Effector memory CD4-positive, alpha-beta T cell (primary cell): ENCODE measurements at places on chromosomes 1 and 21.

DNA sequence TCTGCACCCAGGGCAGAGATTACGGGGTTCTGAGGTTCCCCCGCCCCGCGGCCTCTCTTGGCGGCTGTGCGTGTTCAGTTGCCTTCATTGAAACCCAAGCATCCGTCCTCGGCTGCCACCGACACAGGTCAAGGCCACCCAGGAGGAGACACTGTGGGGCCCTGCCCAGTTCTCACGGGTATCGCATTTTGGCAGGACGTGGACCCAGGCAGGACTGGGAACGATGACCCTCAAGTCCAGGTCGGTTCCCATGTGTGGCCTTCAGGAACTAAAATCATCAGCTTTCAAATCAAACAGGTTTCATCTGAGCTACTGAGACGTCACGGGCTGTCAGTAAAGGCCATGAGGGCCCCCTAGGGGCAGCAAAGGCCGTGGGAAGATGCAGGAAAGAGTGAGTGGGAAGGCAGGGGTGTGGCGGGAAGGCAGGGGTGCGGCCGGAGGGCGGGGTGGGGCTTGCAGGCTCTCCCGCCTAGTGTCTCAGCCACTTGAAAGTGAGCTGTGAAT lies 7.0 kb upstream of the C1orf174 start:
- no peak for DNase-seq

DNA sequence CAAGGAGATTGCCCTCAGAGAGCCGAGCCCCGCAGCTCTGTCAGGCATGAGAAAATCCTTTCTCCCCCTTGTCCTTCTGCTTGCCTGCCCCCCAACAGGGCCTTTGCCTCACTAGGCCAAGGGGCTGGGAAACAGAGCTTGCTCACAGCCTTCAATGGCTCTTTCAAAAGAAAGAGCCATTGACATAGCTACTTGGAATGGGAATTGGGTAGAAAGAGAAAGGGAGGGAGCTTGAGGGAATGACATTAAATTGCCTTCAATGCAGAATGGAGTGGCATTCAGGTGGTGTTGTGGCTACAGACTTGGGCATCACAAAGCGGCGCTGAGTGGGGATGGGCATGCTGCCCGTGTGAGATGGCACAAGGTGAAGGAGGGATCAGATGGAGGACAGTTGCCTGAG lies 13.2 kb downstream of the SYT11 start:
- DNase-seq: no peak

DNA sequence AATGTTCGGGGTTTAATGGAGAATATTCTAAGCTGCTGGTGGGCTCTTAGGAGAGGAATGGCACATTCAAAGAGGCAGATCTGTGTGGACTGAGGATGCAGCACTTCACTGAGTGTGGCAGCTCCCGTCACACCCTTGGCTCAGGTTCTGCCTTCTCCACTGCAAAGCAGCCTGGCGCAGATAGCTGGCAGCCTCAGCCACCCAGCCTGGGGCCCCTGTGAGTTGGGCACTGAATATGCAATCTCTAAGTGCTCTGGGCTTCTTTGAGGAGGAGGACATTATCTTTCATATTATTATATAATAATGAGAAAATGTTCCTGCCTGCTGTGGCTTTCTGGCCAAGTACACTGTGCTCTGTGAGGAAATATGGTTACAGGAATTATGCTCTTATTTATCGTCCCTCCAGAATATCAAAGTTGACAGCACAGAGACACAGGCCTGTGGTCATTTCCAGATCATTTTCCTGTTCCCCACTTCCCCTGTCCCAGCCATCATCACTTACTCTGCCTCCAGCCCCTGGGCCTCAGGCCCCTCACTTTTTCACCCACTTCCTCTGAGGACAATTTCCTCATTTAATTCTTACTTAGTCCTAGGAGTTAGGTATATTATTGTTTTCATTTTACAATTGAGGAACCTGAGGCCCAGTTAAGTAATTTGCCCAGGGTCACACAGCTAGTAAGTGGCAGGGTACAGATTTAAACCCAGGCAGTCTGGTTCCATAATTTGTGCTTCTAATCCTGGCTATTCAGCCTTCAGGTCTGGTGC lies 53.6 kb downstream of the MAB21L3 start:
- DNase-seq: no peak

DNA sequence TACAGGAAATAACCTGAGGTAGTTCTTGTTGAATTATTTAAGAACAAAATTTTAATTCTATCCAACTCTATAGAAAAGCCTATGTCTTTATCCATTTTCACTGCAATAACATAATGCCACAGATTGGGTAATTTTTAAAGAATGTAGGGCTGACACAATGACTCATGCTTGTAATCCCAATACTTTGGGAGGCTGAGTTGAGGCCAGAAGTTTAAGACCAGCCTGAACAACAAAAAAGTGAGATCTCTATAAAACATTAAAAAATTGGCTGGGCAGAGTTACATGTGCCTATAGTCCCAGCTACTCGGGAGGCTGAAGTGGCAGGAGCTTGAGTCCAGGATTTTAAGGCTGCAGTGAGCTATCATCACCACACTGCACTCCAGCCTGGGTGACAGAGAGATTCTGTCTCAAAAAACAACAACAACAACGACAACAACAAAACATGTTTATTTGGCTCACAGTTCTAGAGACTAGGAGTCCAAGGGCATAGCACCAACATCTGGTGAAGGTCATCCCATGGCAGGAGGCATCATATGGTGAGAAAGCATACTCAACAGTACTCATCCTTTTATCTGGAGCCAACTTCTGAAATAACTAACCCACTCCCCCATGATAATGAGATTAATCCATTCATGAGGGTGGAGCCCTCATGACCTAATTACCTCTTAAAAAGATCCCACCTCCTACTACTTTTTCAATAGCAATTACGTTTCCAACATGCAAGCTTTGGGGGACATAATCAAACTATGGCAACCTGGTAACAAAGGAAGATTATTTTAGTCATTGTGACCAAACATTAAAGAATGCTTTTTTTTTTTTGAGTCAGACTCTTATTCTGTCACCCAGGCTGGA lies 59.6 kb downstream of the ABL2 start:
- no peak for DNase-seq

DNA sequence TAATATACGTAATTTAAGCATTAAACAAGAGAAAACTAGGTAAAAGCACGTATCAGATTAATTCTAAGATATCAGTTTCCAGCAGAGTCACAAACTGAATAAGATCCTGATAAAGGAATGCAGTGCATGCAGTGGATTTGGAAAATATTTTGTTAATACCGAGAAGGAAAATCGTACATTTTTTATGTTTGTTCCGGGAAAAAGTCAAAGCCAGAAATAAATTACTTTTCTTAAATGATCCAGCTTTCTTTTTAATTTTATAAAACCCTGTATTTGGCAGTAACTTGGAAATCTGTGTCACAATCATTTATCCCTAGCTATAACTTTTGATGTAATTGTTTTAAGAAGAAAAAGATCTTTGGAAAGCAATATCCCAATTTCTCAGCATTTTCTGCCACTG lies 955 bp downstream of the PALMD start:
- DNase-seq: no peak

- DNase-seq: no peak
Measured at GRCh38 chr1:29830383-29830782, 594.1 kb downstream of the PTPRU start.

- DNase-seq: no peak
Measured at GRCh38 chr1:109250454-109251276, 1.3 kb downstream of the CELSR2 start.

DNA sequence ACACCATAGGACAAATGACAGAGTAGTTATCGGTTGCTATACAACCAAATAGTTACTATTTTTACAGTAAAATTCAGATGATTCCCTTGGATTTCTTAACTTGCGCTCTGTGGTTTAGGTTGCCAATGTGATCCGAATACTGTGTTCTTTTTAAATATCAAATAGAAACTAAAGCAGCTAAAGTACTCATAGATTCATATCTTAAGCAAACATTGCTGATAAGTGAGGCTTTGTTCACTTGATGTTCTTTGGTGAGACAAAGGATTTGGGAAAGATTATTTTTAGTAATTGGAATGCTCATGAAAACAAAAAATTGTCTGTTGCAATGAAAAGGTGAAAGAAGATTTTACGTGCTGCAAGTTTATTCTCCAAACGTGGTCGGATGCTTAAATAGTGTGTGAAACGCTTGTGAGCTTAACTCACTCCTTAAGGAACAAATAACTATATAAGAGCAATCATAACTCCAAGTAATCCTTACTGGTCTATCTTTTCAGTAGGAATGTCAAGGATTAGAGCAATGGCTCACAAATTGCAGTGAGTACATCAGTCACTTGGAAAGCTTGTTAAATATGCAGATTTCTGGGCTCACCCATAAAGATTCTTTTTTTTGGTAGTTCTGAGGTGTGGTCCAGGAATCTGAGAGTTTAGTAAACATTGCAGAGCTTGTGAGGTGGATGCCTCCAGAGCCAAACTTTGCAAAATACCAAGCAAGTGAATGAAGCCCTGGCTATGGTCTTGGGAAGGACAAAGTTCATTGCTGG lies 31.8 kb upstream of the PDC start:
- DNase-seq: no peak

DNA sequence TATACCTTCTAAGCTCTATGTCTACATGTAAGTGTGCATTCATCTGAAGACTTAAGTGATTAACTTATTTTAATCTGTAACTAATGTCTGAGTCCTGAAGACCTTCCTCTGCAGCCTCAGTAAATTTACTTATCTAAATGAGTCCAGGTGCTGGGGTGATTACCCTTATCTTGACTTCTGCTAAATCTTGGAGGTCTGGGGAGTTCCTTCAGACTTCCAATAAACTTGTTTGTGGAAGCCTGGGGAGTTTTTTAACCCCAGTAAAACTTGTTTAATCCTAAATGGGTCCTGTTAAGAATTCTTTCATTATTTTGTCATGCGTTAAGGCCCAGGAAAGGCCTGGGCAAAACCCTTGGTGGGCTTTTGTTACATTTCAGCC lies 37.0 kb downstream of the RSPH1 start:
- no peak for DNase-seq

DNA sequence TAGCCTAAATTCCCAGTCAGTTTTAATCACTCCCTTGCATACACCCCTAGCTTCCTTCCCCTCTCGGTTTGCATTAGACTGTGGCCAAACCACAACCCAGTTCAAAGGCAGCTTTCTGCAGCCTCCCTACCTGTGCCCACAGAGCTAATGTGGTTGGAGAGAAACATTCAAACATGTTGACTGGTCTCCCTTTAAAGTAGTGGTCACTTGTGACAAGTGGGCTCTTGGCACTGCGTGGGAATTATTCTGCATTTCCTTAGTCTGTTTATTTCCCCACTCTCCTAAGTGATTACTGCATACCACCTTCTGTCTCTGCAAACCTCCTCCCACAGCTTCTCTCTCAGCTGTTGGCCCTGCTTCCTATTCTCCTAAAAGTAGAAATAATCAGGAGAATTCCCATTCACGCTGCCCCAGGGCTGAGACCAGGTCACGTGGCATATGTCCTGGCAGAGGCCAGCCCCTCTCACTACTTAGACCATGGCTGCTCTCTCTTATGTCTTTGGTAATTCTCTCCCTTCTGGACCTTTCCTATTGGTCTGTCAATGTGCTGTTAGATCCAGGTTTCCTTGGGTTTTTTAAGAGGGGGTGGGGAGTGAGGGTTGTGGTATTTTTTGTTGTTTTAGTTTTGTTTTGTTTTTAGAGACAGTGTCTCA lies 38.4 kb upstream of the CD101 start:
- DNase-seq: no peak

DNA sequence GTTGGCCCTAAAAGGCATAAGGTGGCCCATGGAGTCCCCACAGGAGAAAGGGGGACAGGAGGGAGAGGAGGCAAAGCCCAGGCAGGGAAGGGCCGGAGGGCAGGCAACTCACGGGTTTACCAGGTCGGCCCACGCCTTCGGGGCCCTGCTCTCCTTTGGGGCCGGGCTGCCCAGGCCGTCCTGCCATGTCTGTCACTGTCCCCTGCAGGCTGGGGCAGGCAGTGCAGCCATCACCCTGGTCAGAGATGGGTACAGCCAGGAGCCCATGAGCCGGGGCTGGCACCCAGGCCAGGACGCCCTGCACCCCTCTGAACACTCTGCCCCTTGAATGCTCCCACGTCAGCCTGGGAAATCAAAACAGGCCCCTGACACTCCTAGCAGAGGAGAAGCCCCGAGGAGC lies 19.8 kb downstream of the COL16A1 start:
- no peak for DNase-seq

DNA sequence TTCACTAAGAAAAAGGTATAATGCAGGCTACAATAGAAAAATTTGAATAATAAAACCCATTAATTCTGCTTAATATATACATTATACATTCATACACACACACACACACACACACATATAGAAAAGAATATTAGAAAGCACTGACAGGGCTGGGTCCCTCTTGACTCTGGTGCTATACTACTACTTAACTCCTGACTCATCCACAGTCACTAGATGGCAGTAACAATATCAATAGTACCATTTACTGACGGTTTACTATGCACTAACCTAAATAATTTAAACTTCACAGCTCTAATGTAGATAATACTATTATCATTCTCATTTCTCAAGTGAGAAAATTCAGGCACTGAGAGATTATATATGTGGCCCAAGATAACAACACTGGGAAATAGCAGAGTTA lies 87.5 kb downstream of the COP1 start:
- no peak for DNase-seq

DNA sequence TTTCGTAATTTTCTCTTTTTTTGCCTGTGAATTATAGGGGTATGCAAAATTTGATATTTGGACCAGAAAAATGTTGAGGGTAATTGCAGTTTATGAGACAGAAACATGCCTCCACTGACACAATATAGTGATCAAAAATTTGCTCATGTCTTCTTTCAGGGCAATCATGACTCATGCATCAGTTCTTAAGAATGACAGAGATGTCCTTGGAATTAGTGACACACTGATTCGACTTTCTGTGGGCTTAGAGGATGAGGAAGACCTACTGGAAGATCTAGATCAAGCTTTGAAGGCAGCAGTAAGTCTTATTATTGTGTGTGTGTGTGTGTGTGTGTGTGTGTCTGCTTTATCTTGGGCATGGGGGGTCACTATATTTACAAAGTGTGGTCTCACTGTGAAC lies 27.5 kb downstream of the CTH start:
- DNase-seq: no peak

- DNase-seq: no peak
Measured at GRCh38 chr1:65890201-65890843, 97.6 kb downstream of the PDE4B start.

DNA sequence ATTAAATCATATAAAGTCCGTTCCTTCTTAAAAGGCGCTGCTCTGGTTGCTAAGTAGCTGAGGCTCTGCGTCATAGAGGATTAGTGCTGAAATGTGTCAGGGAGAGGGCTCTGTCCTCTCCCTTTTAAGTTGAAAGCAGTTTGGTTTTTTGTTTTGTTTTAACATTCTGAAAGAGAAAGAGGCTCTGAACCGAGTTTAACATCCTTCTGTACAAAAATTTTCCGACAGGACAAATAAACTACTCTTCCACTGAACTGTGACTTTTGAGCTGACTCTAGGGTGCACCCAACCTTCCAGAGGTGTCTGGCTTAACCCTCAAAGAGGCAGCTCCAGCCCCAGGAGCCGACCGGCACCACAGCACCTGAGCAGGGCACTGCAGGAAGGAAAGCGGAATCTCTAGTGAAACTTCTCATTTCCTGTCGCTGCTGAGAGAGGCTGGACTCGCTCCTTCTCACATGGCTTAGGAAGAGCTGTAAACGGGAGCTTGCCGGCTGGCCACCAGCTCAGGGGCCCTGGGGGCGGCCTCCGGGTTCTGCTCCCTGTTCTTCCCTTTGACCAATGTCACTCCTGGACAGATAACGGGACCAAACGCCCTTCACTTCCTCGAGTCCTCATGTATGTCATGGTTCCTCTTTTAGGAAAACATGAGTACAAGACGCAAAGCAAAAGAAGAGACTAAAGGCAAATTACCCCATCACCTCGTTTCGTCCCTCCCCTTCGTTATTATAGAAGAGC lies 1.2 kb downstream of the VAV3 start:
- no peak for DNase-seq

- DNase-seq: no peak
Measured at GRCh38 chr1:41399145-41399795, 38.0 kb downstream of the FOXO6 start.
